ENCODE measurements at places on chromosomes 5 and 9.

DNA sequence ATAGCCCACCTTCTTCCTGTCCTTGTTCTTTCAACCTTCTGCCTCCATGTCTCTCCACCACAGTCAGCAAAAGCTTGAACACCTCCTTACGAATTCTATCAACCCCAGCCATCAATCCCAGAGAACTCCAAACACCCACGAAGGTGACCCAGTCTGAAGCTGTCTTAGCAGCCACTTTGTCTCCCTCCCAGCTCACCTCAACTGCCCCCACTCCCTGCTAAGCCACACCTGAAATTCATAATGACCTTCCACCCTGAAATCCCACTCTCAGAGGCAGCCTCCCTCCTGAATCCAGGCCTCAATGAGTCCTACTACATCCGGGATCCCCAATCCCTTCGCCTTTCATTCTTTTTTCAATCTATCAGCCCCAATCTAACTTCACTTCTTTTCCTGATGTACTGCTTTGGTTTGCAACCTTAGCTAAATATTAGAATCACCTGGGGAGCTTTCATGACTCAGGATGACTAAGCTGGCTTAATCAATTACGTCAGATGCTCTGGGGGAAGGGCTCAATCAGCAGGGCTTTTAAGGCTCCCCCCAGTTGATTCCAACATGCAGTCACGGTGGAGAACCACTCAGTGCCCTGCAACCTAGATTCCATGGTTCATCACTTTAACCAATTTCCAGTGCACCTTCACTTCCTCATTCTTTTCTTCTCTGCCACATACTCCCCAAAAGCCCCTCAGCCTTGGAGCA, 32.2 kb downstream of the BHMT start:
- peak; percentile 72 for DNase-seq

DNA sequence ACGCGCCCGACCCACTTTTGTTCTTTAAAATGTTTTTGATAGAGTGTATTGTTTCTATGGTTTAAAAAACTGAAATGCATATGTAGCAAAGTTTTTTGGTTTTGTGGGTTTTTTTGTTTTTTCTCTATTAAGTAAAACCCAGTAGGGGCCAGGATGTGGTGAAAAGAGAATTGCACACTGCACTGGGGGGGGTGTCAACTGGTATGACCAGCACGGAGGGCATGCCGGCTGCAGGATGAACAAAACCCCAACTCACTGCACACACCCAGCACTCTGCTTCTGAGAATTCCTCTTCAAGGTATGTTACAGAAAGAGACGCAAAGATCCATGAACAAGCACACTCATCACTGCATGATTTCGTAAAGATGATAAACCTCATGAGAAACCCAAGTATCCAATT, 75.0 kb downstream of the STK10 start:
- peak; percentile 70 for DNase-seq

DNA sequence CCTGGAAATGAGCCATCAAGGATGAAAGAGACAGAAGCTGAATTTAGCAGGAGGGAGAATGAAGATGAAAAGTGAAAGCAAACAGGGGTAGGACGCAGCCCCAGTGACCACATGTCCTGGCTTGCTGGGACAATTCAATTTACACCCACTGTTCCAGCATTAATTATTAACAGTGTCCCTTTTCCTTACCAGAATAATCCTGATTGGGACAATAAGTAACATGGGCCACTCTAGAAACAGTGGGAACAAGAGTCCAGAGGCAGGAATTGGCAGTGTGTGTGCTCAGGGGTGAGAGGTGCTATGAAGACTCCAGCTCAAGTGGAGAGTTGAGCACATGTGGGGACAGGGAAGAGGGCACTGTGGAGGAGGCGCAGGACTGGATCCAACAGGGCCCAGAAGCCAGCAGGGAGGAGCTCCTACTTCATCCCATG, 147.1 kb downstream of the C5orf15 start:
- DNase-seq: no peak

GRCh38 chr9:128575916-128576315, 23.5 kb downstream of the SPTAN1 start:
- no peak for DNase-seq

- peak; percentile 15 for DNase-seq
Measured at GRCh38 chr9:131624636-131625507, 79.5 kb downstream of the PRRT1B start.

DNA sequence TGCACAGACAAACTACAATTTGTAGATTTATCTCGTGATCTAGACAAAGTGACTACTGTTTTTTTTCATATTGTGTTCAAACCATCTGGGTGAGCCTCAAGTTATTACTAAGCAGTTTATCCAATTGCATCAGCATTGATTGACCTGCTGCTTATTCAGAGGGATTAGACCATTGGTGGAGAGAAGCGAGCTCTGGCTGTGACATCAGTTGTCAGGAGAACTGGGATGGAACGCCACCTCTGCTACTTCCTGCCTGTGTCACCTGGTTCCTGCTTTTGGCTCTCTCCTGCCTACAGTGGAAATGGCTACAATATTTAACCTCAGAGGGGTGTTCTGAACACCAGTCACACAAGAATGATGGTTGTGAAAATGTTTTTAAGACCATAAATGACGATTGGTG, 12.1 kb downstream of the NR4A3 start:
- no peak for DNase-seq

GRCh38 chr9:79577969-79578723, 6.4 kb downstream of the TLE4 start:
- DNase-seq: no peak

- DNase-seq: peak; percentile 24
Measured at GRCh38 chr9:105994970-105995369, 300.6 kb downstream of the TMEM38B start.

DNA sequence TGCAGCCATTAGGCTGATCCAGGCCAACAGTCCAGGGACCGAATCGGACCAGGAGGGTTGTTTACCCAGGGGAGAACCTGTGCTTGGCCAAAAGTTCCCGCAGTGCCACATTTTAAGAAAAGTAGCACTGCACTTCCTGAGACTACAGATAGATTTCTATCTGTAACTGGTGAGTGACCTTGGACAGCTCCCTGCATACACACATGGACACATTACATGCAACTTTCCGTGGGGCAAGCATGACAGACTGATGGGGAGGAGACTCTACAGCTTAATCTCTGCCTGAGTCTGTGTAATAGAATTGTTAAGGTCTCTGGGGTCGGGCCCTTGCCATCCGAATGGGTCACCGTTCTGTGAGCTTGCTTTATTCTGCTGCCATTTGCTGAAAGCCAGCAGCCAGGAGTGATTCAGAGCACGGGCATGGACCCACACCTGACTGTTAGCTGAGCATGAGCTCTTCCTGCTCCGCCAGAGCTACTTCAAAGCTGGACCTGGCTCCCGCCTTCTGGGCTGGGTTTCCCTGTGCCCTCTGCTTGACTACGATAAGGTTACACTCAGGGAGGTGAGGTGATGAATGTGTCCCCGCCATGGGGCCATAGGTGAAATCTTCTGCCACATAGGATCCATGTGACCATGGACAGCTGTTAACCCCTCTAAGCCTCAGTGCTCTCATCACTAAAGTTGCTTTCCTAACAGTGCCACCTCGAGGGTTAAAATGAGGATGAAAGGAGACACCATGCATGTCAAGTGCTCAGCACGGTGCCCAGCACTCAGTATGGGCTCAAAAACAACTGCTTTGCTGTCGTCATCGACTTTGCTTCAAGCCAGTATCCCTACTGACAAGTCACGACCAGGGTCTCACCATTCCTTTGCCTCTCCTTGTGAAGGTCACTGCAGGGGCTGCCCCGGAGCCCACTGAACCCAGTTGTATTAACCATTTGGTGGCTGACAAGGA, 200.0 kb downstream of the MELK start:
- peak; percentile 7 for DNase-seq

Data from fibroblast of skin of right quadriceps (primary cell).